ENCODE measurements at places on chromosomes 2 and 18.

DNA sequence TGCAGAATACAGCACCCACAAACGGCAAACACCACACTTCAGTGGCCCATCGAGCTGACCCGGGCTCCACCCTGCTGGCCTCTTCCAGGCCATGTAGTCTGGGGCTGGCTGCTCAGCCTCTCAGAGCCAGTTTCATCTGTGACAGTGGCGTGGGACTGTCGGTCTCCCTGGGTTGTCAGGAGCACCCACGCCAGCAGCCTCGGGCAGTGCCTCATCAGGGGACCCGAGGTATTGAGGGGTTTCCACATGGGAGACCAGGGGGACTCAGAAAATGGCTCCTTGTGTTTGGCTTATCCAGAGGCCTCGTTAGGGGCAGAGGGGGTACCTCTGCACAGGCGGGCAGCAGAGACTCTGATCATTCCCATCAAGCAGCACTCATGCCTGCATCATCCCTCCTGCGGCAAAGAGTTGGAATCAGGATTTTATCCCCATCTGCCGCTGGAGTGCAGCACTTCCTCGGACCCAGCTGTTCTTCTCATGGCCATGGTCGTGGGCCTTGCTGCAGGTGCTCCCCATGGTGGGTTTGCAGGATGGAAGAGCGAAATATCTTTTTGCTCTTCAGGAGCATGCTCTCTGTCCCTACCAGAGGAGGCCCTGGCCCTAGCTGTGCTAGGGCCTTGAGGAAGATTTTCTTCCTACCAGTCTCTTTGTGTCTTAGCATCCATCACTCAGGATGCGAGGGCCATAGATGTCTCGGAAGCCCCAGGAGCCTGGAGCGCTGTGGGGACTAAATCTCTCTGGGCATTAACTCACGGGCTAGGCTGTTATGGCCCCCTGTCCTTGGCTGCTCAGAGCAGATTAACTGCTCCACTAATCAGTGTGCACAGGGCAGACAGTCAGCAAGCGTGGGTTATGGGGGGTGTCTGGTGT is 100.8 kb downstream of the CLIP4 start:
- no peak for DNase-seq

DNA sequence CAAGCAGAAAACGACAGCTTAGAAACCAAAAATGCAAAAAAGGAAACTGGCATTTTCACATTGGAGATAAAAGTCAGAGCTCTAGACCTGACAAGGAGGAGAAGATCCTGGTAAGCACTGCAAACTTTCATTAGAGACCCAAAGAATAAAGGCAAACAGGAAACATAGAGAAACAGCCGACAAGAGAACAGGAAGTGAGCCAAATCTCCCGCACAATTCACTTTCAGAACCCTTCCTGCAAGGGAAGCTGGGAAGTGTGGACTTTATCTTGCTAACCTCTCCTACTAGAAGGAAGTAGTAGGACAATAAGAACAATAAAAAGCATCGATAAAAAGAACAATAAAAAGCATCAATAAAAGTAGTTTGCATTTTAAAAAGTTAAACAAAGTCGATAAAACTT is 417.8 kb upstream of the SPHKAP start:
- no peak for DNase-seq

DNA sequence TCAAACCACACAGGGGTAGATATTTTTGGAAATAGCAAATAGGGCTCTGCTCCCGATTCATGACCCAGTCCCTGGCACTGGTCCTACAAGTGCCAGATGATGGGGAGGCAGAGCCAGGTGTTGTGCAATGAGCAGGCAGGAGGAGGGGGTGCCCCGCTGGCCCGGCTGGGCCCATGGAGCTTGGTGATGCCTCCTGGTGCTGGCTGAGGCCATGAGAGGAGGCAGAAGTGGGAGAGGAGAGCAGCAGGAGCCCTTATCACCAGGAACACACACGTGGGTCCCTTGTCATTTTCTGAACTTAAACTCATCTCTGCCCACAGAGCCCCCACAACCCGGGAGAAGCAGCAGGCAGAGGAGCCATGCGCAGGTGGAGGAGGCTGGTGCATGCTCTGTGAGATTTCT is 90.5 kb upstream of the MAPK4 start:
- no peak for DNase-seq

GRCh38 chr2:173903601-173904394 is 61.4 kb downstream of the SP3 start:
- no peak for DNase-seq

DNA sequence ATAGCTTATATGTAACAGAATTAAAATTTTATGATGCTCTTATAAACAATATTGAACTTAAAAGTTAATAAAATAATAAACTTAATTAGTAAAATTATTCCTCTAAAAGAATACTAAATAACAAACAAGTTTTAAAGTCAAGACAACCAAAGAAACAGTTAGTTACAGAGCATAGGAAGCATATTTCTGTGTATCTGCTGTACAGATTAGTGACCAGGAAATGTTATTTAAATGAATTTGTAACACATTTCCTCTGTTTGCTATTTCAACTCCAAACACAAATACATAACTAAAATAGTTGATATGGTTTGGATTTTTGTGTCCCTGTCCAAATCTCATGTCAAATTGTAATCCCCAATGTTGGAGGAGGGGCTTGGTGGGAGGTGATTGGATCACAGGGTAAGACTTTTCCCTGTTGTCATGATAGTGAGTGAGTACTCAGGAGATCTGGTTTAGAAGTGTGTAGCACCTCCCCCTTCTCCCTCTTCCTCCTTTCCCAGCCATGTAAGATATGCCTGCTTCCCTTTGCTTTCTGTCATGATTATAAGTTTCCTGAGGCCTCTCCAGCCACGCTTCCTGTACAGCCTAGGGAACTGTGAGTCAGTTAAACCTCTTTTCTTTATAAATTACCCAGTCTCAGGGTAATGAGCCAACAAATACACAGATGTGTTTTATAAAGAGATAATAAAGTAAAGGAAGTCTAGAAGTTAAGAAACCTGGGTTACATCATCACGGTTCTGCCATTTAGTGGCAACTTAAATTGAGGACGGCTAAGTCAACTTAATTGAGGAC is 51.8 kb downstream of the ROCK2 start:
- no peak for DNase-seq

DNA sequence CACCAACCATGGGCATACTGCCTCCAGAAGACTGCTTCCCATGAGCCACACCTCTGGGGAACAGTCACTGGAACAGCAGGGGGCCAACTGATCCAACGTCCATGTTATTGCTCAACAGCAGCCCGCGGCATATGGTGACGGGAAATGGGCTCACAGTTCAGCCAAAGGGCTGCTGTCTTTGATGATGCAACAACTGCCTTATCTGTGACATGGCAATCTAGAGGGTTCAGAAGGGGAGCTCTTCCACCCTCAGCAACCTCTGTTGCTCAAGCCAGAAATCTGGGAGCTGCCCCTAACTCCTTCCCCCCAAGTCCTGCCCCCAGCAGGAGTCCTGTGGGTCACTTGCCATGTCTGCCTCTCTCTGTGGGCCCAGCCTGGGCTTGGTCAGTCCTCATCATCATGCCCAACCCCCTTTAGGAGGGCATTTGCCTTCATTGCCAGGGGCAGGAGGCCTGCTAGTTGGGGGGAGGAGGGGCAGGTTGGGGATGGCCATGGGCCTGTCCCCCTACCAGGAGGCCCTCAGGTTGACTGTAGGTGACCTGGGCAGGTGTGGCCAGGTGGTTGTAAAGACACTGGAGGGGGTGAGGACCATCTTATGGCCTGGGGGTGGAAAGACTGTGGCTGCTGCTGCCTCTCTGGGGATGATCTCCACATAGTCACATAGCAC is 212.9 kb downstream of the CYP26B1 start:
- no peak for DNase-seq

- no peak for DNase-seq
These were observed 202.1 kb downstream of the SH3RF3 start for GRCh38 chr2:109331081-109331480.

GRCh38 chr2:26316041-26316440 is 29.9 kb upstream of the SELENOI start:
- DNase-seq = no peak

DNA sequence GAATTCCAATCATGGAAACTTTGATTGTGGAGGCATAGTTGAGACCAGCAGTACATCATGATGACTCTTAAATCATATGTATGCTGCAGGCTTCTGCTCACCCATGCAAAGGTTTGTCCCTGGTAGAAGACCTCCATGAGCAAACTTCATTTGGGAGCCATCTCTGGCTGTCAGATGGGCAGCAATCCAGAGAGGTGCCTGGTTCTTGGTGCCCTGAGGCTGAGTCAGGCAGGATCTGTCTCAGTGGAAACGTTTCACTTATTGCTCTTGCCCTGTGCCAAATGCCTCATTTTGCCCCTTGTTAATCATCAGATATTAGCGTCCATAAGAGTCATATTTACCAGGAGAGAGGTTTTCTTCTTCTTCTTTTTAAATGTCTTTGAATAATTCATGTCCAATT is 151.5 kb upstream of the CELF4 start:
- DNase-seq = no peak

- no peak for DNase-seq
These were observed 9.4 kb upstream of the TXNDC2 start for GRCh38 chr18:9876212-9876866.

All from renal cortex interstitium (tissue), 15 donors.